Fibroblast of mammary gland (primary cell): ENCODE measurements at places on chromosomes 4 and X.

GRCh38 chr4:44194365-44194764 lies 254.2 kb downstream of the KCTD8 start:
- DNase-seq, result peak; percentile 3

DNA sequence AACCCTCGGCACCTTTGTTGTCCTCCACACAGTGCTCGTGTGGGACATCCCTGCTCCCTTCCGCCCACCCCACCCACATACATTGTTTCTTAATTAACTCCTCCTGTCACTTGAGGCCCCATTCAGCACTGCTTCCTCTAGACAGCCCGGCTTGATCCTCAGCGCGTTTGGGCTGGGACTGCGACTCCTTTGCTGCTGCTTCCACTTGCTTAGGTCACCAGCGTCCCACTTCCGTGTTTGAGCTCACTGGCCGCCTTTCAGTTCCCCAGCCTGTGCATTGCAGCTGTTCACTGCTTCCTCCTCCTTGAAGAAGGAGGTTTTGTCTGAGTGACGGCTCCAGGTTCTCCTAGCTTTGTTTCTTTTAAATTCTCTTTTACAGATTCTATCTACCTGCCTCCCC lies 16.1 kb downstream of the RNF4 start:
- peak; percentile 49 for DNase-seq

DNA sequence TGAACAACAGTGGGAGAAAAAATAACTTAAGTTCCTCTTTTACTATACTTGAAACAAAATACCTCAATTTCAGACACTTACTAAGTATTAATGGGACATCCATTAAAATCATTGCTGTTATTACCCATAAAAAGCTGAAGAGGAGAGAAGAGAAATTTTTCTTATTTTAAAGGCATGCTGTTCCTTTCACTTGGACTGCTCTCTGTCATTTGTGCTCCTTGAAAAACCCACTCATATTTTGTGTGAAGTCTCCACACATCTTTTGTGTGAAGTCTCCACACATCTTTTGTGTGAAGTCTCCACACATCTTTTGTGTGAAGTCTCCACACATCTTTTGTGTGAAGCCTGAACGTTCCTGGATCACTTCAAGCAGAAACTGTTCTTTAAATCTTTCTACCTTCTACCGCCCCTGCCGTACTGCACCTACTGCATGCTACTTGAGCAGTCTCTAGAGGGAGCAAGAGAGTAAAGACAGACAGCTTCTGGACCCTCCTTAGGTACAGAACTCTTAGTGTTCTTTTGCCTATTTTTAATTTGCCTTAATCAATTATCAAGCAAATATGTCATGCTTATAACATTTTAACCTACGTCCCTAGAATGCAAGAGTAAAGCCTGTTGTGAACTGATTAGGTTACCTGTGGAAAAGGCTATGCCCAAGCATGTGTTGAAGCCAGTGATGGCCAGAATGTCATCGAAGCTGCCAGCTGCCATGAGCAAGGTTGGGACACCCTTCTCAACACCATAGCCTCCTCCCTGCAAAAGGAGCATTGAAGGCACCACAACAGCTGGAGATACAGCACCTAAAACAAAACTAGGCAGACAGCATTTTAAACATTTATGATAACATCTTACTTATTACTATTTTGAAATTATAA lies 27.1 kb upstream of the SLC9B1 start:
- peak; percentile 60 for DNase-seq

DNA sequence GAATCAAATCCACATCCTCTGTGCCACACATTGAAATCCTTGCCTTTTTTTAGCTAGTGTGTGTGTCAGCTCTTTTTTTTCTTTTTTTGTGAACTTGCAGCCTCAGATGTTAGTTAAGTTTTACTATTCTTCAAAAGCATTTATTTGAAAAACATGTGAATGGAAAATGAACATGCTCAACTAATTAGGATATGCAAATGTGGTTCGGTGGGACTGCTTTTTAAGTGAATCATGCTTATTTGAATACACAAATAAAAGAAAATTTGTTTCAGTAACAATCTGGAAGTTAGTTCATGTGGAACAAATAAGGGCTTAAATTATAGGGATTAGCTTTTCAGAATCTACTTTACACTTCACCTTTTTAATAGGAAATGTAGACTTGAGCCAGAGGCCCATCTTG lies 751.5 kb upstream of the FAM241A start:
- peak; percentile 5 for DNase-seq

DNA sequence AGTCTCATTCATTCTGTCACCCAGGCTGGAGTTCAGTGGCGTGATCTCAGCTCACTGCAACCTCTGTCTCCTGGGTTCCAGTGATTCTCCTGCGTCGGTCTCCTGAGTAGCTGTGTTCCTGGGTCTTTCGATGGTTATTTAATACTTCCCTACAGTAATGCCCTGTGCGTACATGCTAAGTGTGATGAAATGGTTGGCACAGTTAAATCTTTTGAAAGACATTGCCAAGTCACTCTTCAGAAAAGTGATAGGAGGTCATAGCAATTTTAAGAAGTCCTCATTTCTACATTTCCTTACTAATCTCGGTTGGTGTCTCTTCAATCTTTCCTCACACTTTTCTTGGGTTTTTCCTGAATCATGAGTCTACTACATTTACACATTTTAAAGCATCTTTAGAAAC lies 14.4 kb downstream of the HTT-AS start:
- no peak for DNase-seq

DNA sequence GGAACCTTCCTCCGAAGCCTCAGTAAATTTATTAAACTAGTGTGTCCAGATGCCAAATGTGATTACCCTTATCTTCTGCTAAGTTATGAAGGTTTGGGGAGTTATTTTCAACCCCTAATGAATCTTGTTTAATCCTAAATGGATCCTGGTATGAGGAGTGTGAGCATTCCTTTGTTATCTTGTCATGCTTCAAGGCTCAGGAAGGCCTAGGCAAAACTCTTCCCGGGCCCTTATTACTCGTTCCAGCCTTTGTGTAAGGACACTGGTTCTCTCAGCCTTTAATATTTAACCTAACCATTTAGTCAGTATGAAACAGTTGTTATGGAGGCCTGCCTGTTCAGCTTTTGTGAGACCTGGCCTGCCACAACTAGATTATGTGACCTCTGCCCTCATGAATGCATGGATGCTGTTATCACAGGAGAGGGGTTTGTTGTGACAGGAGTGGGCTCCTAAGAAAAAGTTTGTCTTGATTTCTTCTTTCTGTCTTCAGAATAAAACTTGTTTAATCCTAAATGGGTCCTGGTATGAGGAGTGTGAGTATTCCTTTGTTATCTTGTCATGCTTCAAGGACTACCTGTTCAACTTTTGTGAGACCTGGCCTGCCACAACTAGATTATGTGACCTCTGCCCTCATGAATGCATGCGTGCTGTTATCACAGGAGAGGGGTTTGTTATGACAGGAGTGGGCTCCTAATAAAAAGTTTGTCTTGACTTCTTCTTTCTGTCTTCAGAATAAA lies 181.7 kb downstream of the SLC39A8 start:
- DNase-seq, result no peak

DNA sequence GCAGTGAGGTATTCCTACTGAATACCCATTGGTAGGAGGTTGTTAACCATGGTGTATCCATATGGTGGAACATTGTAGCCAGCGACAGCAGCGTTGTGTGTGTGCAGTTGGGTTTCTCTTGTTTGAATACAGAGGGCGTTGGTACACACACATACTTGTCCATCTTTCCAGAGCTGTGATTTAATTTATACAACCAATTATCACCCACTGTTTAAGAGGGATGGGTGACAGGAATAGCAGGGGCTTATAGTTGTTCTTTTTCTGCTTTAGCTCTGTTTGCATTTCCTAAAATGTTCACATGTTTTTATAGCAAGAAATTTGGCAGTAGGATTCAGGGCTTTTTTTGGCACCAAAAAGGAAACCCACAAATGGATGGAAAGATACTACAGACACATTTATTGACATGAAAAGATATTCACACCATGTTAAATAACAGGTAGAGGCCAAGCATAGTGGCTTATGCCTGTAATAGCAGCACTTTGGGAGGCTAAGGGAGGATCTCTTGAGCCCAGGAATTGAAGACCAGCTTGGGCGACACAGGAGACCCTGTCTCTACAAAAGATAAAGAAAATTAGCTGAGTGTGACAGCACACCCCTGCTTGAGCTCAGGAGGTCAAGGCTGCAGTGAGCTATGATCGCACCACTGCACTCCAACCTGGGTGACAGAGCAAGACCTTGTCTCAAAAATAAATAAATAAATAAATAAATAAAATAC lies 60.6 kb downstream of the TNIP2 start:
- DNase-seq, result no peak

- no peak for DNase-seq
Observed at GRCh38 chr4:153705743-153706468, 21.8 kb downstream of the TLR2 start.

- peak; percentile 80 for DNase-seq
Observed at GRCh38 chr4:67886281-67886680, 2.5 kb upstream of the TMPRSS11D start.

DNA sequence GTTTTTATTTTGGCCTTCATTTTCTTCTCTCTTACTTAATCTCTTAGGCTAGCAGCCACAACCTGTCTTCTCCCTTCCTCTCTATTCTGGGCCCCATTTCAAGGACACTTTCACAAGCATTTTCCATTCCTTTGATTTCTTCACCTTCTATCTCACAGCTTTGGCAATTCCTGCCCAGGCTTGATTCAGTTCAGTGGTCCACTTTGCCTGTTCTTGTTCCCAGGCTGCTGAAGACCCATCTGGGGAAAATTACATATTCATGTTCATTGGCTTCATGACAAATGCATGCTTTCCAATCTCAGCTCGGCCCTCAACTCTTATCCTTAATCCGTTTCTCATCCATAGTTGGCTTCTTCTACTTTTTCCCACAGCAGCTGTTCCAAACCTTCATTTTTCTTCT lies 38.7 kb upstream of the LPAR4 start:
- peak; percentile 6 for DNase-seq

DNA sequence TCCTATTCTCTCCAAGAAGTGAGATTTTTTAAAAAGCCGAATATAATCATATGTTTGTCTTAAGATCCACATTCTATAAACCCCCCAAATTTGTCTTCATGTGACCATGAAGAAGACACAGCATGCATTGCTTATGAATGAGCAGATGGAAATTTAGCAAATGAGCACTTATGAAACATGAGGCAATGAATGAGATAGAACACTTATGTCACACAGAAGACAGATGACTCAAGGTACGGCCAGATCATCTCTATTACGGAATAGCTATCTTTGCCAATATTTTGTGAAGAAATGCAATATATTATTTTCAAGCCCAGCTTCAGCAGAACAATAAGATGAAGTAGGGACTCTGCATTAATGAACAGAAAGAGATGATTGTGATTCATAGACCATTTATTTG lies 21.4 kb downstream of the PHEX start:
- DNase-seq, result peak; percentile 67

DNA sequence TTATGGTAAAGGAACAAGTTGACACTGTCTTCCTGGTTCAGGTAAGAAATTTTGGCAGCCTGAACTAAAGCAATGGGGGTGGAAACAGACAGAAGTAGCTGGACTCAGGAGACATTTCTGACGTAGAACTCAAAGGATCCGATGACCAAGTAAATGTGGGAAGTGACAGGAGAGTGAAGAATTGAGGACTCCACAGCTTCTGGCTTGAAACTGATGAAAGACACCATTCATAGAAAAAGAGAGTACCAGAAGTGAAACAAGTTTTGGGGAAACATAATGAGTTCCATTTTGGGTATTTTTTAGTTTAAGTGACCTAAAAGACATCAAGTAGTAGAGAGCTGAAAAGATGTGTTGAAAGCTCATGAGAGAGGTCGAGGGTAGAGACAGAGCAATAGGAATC lies 5.7 kb downstream of the FAM120C start:
- no peak for DNase-seq

DNA sequence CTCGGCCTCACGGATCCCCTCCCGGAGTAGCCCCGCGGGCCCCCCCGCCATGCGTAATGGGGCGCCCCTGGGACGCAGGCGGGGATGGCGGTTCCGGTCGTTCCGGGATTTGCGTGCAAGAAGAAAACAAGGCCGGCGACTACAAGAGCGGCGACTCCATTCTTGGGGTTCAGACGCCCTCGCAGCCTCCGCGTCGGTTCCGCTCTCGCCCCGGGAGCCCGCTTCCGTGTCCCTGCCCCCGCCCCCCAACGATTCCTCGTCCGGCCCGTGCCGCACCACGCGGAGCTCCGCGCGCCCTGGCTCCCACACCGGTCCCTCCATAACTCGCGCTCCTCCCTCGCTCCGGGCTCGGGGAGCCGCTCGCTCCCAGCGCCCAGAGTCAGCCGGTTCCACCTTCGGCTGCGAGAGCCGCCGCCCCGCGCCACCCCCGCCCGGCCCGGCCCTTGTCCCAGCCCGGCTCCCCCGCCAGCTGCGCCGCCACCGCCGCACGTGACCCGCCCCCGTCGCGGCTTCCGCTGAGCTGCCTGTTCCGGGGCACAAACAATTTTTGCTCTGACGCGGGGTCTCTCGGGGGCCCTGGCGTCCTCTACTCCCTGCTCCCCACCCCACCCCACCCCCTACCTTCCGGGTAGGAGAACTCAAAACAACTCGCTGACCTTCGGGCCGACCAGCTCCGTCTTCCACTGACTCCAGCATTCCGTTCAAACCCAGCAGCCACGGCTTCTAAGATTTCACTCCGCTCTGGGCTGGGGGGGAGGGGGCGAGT lies 78.8 kb upstream of the BCOR start:
- no peak for DNase-seq

DNA sequence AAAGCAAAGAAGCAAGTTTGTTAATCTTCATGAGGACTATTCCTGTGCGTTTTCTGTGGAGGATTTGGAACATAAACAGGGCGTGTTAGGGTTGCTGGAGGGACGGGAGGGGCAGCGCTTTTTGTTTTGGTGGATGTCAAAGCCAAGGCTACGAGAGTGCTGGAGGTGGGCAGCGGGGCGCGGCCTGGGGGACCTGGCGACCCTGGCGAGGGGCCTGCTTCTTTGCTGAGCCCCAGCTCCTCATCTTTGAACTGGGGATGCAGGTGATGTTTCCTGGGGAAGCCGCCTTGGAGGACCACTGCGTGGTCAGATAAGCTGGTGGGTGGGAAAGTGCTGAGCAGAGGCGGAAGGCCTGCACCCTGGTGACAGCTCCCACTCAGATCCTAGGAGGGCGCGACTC lies 55.2 kb downstream of the SORCS2 start:
- no peak for DNase-seq

DNA sequence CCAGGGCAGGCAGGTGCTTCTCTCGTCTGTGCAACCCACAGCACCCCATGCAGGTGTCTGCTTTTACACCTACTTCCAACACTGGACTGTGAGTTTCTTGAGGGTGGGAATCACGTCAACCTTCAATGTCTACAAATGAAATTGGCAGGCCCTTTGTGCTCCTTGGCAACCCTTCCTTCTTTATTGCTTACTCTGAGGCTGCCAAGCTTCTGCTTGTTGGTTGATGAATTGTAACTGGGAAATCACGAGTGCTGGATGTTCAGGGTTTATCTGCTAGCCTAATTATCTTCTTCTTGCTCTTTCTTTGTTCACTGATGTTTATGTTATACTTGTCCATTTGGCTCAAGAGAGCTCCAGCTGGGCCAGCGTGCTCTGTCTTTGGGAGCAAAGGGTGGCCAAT lies 2.5 kb upstream of the DGAT2L6 start:
- DNase-seq, result peak; percentile 78

GRCh38 chr4:4627111-4627510 lies 85.3 kb upstream of the STX18 start:
- DNase-seq, result no peak
